ENCODE measurements at places on chromosomes 6 and 20.

DNA sequence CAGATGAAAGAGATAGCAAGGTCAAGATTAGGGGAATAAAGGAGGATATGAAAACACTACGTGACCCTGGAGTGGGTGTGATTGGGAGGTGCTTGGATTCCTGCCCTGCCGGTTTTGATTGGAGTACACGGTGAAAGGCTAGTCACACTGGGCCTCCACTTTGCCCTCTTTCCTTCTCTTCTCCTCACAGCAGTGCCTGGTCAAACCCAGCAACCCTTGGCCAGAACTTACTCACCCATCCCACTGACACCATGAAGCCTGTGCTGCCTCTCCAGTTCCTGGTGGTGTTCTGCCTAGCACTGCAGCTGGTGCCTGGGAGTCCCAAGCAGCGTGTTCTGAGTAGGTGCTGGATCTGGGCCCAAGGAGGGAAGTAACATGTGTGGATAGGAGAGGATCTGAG is at the start of gene WFDC13:
WFDC13 (plus strand) TSS at position 166 of the 400 bp plus-strand sequence; CDS start at position 252, 86 bp downstream.
- DNase-seq: no peak

DNA sequence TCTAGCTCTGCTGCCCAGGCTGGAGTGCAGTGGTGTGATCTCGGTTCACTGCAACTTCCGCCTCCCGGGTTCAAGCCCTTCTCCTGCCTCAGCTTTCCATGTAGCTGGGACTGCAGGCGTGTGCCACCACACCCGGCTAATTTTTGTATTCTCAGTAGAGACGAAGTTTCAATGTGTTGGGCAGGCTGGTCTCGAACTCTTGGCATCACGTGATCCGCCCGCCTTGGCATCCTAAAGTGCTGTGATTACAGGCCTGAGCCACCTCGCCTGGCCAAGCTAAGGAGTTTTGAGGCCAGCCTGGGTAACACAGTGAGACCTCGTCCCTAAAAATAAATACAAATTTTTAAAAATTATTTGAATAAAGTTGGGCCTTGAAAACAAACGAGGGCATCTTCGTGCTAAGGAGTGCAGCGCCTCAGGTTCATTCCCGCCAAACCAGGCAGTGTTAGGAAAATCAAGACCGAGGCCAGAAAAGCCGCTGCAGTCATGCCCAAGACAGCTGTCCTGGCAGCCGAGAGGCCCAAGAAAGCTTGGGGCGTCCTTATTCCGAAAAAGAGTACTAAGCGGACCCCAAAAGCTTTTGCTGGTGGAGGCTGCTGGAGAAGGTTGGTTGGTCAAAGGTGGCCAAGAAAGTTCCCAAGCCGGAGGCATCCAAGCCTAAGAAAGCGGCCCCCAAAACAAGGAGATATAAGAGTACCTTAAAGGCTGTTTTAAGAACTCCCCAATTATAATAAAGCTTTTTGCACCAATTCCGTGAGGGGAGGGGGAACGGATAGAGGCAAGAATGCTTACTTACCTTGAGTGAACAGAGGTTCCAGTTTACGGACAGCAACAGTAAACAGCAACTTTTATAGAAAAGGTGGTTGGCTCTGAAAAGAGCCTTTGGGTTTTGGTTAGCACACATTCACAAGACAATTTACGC is 109.0 kb downstream of the HFE start:
- DNase-seq: no peak

GRCh38 chr20:37329481-37330165 is 16.3 kb upstream of the SRC start:
- DNase-seq: no peak

DNA sequence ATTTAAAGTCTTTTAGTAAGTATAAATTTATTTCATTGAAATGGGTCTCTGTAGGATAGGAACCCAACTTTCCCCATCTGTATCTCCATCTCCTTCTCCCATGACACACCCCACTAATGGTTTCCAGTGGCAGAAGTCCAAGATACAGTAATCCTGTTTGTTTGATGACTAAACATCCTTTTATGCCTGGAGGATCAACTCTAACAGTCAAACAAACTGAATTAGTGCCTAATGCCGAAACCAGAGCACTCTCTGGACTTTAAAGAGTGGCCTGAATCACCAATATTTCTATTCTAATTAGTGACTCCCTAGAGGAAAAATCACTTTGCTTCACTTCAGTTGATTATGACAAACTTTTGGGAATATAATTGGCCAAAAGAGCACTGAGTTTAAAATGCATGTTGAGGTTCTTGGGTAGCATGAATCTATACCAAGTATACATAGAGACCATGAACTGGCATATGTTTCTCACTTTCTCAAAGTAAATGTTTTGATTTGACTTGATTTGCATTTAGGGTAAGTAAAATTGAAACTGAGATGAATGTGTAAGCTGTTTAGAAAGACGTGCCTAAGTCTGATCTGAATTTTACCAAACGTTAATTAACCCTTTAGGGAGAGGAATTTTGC is 776.4 kb upstream of the NRSN1 start:
- DNase-seq: no peak

GRCh38 chr6:47780510-47781356 is 1.1 kb upstream of the OPN5 start:
- peak; percentile 38 for DNase-seq

- DNase-seq: no peak
Observed at GRCh38 chr6:126038234-126038633, 51.9 kb downstream of the TRMT11 start.

DNA sequence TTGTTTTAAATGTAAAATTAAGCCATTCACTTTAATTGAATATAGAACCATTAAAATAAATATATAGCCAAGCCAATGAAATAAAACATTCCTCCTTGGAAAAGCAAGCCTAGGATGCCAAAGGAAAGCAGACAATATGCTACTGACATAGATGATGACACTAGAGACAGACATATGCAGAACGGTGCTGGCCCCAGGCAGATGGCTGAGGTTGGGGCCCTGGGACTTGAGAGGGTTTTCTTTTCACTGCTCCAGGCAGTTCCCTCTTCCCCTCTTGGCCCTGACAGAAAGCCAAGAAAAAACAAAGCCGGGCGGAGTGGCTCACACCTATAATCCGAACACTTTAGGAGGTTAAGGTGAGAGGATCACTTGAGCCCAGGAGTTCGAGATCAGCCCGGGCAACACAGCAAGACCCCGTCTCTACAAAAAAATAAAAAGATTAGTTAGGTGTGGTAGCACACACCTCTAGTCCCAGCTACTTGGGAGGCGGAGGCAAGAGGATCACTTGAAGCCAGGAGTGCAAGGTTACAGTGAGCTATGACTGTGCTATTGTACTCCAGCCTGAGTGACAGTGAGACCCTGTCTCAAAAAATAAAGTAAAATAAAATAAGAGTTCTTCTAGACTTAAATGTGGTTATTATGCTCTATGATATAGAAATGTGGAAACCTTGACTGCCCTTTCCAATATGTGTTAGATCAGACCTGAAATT is 31.2 kb downstream of the FASTKD5 start:
- DNase-seq: no peak

DNA sequence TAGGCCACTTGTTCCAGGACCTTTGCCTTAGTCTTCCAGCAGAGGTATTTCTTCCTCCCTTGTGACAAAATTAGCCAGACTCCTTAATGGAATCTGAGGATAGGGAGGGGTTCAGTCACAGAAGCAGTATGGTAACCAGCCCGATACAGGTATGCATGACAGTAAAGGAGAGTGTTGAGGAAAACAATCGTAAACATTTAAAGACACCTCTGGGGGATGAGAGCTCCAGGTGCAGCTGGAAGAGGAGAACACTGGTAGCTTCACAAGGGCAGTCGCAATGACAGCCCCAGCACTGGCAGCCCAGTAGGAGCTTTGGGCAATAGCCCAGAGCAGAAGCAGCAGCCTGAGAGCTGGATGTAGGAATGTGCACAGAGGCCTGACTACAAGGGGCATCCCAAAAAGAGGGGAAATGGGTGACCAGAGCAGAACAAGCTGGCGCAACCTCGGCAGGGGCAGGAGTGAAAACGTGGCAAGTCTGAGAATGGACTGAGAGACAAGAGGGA is 344.9 kb upstream of the JAG1 start:
- no peak for DNase-seq

DNA sequence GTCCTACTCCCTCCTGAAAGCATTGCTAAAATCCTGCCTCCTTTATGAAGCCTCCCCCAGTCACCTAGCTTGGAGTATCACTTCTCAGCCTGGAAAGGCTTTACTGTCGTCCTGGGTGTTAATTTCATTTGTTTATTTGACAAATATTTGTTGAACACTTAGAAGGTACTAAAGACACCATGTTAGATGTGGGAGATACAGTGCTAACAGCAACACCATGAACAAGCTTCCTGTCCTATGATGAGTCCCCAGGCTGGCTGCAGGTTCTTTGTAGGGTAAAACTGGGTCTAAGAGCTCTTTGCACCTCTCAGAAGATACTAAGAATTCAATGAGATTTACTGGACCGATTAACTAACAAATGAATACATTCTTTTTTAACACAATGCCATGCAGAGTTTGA is 109.2 kb upstream of the TMEM170B start:
- DNase-seq: no peak

DNA sequence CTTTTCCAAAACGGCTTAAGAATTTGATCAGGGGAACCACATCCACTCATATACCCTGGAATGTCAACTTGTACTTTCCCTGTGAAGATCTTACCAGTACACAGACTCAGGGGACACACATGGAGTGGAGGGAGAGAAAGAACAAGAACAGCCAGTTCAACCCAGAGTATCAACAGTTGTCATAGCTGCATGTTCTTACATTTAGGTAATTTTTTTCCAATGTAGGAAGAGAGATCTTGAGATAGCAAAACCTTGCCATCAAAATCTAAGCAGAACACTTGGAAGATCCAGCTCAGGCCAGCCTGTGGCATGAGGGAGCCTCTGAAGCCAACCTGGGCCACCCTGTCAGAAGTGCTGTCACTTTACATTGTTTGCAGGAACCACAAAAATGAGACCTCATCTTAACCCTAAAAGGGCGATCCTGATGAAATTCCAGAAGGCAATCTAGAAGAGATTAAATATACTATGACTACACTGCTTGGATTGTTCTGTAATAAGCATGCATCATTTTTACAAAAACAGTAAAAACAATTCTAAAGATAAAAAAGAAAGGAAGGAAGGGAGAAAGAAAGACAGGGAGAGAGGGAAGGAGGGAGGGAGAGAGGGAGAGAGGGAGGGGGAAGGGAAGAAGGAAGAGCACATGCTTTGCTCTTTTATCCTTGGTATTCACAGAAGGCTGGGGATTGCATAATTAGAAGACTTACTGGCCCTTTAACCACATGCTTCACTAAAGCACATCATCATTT is 124.7 kb upstream of the TCF21 start:
- DNase-seq: no peak

DNA sequence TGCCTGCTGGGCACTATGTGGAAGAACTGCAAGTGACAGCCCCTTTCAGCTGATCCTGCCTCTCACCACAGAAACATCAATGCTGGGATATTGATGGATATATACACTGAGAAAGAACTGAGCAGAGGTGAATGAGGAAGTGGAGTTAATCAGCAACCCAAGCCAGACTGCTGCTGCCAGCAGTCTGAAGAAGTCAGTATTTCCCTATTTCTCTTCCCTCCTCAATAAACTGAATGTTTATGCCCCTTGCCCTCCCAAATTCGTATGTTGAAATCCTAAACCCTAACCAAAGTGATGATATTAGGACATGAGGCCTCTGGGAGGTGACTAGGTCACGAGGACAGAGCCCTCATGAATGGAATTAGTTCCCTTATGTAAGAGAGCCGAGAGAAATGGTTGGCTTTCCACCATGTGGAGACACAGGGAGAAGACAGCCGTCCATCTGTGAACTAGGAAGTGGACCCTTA is 76.3 kb downstream of the CDK19 start:
- no peak for DNase-seq

- DNase-seq: no peak
Observed at GRCh38 chr20:57815405-57815804, 105.6 kb upstream of the PMEPA1 start.

- DNase-seq: peak; percentile 82
Observed at GRCh38 chr20:50152394-50153152, 950 bp downstream of the PEDS1 start.

- DNase-seq: no peak
Observed at GRCh38 chr6:101992286-101992685, 598.8 kb downstream of the GRIK2 start.

- no peak for DNase-seq
Observed at GRCh38 chr6:135419162-135419561, 78.4 kb downstream of the AHI1 start.

DNA sequence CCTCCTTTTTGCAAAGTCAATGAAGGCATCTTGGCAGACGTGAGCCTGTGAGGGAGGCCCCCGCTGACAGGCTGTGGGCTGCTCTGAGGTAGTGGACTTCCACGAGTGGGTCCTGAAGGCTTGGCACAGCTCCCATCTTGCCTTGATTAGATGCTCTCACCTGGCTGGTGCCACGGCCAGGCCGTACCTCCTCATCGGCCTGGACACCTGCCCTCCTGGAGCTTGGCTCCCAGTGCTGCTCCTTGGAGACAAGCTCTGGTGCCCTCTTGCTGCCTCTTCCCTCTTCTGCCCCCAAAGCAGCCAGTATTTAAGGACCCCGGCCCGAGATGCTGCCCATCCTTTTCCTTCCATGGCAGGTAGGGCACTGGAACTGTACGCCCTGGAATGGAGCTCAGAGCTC is 93.5 kb downstream of the ERMARD start:
- no peak for DNase-seq

All from T47D (cell line).